HCT116 (cell line): ENCODE measurements at places on chromosomes 5 and 9.

DNA sequence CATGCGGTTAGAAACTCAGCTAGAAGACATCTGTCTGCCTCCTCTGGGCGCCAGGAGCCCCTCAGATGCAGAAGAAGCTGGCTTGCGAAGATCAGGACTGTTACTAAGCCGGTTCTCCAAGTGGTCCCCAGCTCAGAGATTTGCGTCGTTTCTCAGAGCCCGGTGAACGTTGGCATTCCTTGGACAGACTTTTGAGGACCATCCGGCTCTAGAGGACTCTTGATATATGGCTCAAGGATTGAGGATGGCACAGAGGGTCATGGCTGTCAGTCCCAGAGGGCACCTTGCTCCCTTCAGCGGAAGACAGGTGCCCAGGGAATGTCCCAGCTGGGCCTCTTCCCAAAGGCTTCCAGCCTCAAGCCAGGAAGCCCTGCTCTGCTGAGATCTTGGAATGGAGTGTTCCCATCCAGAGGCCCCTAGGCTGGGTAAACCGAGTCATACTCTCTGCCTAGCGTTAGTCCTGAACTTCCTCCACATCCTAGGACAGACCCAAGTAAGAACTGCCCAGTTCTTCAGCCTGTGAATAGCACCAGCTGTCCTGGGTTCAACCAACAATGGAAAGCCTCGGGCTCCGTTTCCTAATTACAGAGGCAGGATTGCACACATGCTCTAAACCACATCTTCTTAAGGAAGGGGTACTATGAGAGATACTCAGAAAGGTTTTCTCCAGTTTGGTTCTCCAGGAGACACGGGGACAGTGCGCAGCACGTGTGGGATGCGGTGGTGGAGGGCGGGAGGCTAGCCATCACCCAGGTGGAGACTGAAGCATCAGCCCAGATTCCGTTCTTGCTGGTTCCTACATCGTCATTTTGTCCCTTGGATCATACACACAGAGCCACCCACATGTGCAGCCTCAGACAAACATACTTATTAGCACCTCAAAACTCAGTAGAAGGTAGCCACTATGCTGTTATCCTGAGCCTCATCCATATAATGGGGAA is 51.4 kb downstream of the ZNF354C start:
- DNase-seq: no peak

DNA sequence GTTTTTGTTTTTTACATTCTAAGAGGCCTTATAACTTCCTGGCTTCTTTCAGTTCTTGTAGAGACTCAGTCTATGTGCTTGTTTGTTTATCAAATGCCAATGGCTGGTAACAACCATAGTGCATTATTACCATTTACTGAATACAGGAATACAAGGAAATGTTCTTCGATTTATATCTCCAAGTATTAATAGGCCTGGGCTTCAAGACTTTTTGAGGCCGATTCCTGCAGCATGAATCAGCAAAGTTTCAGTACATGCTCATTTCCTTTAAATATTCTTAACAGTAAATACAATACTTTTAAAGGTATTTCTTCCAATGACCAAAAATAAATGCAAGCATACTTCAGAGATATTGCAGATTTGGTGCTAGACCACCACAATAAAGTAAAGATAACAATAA is 535.3 kb downstream of the EFNA5 start:
- no peak for DNase-seq

DNA sequence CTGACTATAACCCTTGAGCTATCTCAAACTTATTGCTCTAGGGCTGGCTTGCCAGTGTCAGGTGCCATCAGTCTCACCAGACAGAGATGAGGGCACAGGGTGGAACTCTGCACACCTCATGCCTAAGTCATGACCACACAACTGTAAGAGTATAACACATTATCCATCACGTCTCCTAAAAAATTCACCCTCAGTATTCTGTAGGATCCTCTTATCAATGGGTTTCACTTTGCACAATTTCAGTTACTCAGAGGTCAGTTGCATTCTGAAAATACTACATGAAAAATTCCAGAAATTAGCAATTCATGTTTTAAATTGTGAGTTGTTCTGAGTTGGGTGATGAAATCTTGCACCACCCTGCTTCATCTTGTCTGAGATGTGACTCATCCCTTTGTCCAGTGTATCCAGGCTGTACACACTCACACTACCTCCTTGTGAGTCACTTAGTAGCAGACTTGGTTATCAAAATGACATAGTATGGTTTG is 690.9 kb upstream of the CDH18 start:
- no peak for DNase-seq

DNA sequence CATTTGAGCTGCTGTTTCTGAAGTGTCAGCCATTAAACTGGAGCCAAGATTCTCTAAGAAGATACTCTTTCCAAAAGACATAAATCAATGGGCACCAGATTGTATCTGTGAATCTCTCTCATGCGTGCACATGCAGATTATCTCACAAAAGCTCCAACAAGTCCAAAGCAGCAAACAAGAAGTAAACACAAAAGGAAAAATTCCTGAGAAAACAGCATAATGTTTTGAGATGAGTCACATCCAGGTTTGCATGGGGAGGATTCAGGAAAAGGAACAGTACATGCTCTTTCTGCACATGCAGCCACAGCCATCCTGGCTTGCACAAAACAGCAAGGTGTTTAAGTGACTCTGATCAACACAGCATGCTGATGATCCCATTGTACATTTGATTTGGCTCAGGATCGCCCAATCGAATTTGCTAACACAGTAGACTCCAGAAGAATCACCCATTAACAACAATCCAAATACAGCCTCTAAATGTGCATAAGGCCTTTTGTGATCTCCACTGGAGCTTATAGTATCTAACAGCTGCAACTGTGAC is 143.1 kb downstream of the ELAVL2 start:
- no peak for DNase-seq

DNA sequence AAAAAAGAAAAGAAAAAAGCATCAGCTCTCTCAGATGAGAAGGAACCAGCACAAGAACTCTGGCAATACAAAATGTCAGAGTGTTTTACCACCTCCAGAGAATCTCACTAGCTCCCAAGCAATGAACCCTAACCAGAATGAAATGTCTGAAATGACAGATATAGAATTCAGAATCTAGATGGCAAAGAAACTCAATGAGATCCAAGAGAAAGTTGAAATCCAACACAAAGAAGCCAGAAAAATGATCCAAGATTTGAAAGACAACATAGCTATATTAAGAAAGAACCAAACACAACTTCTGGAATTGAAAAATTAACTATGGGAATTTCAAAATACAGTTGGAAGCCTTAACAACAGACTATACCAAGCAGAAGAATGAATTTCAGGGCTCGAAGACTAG is 396.3 kb downstream of the PDE4D start:
- DNase-seq: no peak

GRCh38 chr5:69414885-69415583 is at the start of gene MARVELD2:
Gene MARVELD2, plus strand, starts transcription at chr5:69415116. Its CDS starts 4,270 bp downstream, at chr5:69419386.
- peak; percentile 77 for DNase-seq

DNA sequence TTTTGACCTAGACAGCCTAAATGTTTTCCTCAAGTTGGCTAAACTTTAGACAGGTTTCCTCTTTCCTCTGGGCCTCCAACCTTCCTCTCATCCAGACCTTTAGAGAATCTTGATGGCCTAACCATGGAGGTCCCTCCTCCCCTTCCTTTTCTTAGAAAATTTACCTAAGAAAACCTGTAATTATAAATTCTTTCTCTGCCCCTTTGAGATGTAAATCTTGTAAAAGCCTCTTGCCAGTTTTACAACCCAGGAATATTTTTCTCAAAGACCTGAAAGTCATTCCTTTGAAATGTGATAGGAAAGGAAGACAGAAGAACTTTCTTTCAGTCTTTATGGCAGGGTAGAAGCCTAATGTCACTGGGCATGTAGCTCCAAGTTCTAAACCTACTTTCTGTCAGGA is 1752.6 kb upstream of the C9orf72 start:
- no peak for DNase-seq

- no peak for DNase-seq
Observed at GRCh38 chr5:102750151-102750834, 4.8 kb upstream of the PAM start.

DNA sequence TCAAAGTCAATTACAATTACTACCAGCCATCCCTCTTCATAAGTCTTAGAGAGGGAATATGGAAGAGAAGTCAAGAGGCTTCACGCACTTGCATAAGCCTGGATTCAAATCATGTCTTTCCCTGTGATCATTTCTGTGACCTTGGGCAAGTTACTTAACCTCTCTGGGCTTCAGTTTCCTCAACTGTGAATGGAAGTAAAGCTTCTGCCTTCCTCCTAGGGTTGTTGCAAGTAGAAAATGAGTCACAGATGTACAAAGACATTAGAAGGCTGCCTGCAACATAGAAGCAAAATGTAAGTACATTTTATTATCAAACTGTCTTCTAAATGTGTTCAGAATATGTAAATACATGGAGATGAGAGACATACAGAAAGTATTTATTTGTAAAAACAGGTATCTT is 42.3 kb upstream of the SEMA6A start:
- no peak for DNase-seq

DNA sequence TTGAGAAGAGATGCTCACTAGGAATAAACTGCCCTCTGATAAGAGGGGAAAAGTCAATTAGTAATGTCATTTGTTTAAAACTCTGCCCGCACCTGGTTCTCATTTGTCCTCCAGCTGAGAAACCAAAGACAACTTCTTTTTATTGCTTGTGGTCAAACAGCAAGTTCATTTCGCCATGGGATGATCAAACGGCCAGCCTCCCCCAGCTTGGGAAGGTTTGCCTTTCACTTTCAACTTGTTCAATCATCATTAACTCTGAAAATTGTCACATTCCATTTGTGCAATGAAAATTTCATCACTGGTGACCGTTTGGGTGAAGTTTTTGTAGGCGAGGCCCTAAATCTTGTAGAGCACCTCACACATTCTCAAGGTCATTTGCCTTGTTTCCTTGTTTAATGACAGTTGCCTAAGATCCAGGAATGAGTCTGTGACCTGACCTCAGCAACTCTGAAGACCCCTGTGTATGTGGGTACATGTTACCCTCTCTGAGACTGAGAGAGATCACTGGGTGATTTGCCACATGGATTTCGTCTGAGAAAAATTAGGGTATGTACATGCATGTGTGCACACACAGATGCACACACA is 117.7 kb downstream of the MARCHF3 start:
- DNase-seq: no peak

GRCh38 chr5:56169281-56169680 is 63.8 kb downstream of the ANKRD55 start:
- DNase-seq: no peak

- DNase-seq: no peak
Observed at GRCh38 chr5:167355346-167355745, 936.1 kb upstream of the WWC1 start.

GRCh38 chr5:59575648-59576445 is 317.7 kb downstream of the PDE4D start:
- no peak for DNase-seq

DNA sequence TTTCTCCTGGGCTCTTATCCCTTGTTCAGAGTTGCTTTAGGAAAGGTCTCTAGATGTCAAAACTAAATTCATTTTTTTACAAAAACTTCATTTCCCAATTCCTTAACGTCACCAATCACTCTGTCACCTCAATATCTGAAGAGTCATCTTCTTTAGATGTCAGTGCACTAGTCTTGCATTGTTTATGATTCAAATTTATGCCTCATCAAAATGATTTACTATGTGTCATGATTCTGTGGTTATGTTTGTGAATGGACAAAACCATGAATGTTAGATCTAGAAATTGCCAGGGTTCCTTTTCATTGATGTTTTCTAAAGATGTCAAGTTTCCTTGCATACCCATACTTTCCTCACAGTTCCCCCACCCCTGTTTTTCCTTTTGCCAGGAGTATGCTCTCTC is 21.5 kb downstream of the CWC27 start:
- DNase-seq: no peak

DNA sequence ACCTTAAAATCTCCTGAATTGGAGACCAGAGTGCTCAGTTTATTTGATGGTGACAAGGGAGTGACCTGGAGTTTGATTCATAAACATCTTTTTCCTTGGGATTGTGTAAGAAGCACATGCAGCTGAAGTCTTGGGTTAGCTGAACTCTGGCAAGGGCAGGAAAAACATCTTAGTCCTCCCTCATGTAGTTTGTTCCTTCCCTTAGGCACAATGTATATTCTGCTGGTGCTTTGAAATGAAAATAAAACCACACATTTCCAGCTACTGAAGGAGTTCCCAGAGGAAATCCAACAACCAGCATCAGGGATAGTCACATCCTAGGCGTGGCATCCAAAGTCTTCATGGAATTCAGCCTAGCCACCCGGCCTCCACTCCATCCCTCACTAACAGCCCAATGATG is 95.2 kb upstream of the PAPPA start:
- DNase-seq: no peak

DNA sequence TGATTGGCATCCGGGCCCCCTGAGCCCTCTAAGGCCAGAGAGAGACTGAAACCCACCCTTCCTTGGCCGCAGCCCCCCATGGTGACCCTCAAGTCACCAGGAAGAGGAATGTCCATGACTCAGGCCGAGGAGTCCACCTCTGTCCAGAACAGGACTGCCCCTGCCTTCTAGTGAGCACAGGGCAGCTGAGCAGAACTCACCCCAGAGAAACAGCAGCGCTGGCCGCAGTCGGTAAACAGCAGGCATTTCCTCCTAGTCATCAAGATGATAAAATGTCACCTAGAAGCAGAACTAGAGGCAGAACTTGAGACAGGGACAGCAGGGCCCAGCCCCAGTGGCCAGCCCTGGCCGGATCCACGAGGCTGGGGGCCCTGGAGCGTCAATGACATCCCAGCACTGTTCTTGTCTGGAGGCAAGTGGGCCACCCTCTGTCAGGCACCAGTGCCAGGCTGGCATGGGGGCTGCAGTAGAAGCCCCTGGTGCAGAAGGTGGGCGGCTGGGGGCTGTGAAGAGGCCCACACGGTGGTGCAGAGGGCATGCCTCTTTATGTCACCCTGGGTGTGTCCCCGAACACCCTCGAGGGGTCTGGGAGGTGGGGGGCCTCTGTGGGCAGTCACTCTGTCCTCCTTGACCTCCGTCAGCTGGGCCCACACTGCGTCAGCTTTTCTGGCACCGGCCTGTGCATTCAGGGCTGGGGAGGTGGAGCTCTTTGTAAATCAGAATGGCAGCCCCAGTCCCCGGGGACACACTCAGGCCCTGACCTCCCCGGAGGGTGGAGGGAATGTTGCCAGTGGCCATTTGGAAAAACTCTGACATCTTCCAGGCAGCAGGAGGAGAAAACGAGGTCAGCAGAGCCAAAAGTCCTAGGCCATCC is 83.0 kb downstream of the NTNG2 start:
- no peak for DNase-seq

DNA sequence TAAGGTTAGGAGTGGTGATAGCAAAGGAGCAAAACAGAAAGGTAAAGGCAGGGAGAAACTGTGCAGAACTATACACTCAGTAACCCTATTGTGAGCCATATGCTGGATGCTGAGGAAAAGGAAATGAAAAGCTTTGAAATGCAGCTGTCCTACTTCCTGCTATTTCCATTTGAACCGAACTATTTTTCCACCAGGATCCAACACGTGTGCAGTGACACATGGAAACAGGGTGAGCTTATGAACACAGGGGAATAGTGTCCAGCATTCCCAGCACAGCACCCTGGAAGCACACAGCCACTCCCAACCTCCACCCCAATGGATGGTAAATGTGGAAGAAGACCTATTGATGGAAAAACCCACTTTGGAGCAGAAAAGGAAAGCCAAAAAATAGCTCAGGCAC is 69.0 kb upstream of the SLC12A2 start:
- DNase-seq: no peak
